Hematopoietic multipotent progenitor cell treated with erythropoietin and hydrocortisone succinate and interleukin-3 and kit ligand, for 15 days (in vitro differentiated cells): ENCODE measurements at places on chromosomes 2 and 18.

DNA sequence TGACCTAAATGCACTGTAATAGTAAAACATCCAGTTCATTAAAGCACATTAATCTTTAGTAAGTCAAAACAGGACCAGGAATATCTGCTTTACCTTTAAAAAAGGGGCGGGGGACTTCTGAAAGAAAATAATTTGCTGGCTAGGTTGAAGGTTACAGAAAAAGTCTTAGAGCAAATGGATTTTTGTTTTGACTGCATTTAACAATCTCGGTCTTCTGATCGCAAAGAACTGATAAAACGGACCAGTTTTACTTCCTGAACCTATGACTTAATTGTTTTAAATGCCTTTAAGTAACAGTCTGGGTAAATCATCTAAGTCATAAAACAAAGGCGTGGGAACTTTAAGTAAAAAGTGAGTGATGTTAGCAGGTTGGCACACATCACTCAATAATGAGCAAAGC, 783 bp downstream of the BUB1 start:
- peak; percentile 7 for DNase-seq

GRCh38 chr18:50090370-50091312, 104.3 kb downstream of the MYO5B start:
- DNase-seq: no peak

DNA sequence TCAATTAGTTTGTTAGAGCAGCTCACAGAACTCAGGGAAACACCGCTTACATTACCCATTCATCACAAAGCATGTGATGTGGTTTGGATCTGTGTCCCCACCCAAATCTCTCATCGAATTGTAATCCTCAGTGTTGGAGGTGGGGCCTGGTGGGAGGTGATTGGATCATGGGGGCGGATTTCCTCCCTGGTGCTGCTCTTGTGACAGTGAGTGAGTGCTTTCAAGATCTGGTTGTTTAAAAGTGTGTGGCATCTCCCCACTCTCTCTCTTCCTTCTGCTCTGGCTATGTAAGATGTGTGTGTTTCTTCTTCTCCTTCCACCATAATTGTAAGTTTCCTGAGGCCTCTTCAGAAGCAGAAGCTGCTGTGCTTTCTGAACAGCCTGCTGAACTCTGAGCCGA, 63.5 kb upstream of the AGPS start:
- DNase-seq: no peak

DNA sequence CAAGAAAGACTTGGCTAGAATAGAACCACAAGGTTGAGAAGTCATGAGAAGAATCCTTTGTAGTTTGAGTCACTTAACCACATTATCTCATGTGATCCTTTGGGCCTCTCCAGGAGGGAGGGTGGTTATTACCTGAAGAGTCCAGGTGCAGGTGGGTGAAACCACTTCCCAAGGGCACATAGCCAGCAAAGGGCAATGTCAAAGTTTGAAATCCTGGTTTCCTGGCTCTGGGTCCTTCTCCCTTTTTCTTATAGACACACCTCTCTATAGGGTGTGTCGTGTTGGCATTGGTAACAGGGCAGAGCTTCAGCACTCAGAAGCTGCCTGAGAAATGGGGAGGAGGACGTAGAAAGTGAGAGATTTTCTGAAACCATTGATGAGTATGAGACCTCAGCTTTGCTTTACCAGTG, 137.9 kb downstream of the MGAT5 start:
- no peak for DNase-seq

GRCh38 chr18:25435149-25435782, 83.3 kb upstream of the ZNF521 start:
- no peak for DNase-seq

DNA sequence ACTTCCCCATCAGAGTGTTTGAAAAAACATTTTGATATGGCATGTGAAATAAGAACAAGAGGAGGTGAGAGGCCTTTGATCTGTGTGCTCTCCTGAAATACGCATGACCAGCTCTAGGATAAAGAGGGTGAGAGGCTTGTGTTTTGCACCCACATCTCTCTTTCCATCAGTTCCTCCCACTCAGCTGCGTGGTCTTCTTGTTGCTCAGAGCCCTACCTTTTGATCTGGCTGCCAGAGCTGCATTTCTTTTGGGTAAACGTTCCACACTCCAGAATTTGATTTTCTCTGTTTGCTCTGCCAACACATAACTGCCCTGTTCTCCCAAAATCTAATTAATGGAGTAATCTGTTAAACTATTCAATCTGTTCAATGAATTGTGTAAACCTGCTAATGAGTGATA, 72.0 kb upstream of the FN1 start:
- no peak for DNase-seq

- no peak for DNase-seq
These were observed 13.9 kb upstream of the SLC1A4 start for GRCh38 chr2:64975232-64975821.

DNA sequence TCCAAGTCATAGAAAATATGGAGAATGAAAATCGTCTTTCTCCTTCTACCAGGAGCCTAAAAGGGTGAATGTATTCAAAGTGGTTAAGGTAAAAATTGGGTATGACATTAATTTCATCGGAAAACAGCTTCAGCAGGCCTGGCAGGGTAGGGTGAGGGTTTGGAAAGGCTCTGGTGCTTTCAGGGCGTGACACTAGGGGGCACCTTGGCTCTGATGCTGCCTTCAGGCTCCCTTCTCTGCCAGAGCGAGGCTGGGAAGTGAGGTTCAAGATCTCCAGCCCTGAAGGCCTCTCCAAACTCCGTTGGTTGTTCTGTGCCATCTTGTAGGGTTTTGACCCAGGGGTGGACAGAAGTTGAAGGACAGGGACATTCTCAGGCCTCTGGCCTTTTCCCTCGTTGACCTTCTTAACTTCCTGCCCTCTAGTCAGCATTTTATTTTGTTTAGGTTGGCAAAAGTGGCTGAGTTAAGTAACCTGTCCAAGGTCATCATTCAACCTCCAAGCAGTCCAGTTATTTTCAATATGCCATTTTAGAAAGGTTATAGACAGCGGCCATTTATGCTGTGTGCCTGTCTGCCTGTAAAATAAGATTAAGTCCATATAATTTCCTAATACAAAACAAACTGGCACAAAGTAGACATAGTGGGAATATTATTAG, 40.3 kb downstream of the EML6 start:
- no peak for DNase-seq

DNA sequence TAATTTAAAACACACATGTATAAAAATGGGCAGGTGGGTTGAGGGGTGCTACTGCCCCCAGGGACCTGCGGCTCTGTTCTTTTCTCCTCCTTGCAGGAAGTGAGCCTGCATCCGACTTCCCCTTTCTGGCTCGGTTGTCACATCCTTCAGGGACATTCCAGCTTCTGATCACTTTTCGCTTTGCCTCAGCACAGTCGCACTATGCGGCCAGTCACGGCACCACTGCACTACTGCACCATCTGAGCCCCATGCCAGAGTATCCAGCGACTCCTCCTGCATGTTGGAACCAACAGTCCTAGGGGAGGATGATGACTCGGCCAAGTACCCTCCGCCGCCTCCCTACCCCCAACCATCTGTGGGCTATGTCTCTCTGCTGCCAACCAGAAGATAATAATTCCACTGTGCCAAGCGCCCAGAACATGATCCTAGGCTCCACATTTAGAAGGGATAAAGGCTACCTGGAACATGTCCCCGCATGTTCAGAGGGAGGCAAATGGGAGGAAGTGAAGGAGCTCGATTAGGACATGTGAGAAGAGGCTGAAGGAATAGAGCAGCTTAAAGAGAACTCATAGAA, 17.6 kb downstream of the CDC42EP3 start:
- DNase-seq: no peak

- DNase-seq: no peak
These were observed 273.6 kb upstream of the NRP2 start for GRCh38 chr2:205408696-205409095.

DNA sequence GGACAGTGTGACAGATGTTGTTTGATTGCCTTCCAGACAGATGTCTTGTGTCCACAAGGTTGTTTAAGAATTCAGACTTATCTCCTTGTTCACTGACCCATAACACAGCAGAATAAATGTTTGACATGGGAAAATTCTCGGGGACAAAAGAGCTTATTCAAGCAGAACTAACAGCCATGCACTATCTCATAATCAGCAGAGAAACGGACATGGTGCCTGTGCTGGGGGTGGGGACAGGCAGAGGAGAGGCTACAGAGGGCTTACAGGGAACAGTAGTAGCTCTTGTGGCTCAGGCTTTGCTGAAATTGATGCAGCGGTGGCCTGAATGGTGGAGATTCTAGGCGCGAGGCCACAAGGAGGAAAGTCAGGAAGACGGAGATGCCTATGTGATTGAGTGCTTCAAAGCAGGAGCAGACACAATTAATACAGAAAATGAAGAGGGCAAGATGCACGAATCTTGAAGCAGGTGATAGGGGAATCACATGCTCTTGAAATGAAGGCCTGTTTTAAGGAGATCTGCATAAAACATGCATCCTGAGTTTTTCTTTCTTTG, 62.0 kb upstream of the CAB39 start:
- DNase-seq: no peak

- DNase-seq: no peak
These were observed 27.9 kb downstream of the GPD2 start for GRCh38 chr2:156464106-156464505.

DNA sequence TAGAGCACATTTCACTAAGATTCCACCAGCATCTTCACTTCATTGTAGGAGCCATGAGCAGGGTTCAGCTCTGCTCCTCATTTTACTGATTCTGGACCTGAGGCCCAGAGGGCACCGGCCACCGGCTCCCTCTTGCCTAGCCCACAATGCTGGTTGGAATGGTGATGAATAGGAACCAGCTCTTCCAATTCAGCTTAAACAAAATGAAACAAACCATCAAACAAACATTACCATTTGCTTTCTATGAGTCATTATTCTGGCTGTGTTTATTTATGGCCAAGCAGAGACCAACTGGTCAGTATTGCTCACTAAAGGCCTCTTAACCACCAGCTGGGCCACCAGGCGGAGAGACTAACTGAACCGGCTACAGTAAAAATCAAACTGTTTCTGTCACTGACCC, 176.7 kb downstream of the MTX2 start:
- no peak for DNase-seq

GRCh38 chr18:79583984-79584401, 95.6 kb upstream of the CTDP1 start:
- DNase-seq: no peak

- DNase-seq: no peak
These were observed 33.4 kb downstream of the ITGA6 start for GRCh38 chr2:172460780-172461201.

DNA sequence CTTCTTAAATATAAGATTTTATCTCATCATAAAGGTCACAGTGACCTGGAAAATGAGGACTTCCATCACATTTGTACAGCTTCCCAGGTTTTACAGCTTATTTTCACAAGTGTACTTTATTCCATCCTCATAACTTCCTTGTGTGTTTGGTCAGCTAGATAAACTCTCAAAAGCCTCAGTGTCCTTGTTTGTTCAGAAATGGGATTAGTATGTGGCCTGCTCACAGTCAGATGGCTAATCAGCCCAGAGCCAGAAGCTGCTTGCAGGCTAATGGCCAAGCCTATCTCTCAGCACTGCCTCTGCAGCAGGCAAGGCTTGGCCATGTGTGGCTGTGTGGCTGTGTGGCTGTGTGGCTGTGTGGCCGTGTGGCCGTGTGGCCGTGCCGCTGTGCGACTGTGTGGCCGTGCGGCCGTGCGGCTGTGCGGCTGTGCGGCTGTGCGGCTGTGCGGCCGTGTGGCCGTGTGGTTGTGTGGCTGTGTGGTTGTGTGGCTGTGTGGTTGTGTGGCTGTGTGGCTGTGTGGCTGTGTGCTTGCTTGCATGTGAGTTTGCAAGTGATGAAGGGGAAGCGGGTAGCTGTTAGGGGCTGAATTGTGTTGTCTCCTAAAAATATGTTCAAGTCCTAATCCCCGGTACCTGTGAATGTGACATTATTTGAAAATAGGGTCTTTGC, 233.0 kb upstream of the TNP1 start:
- DNase-seq: peak; percentile 83

DNA sequence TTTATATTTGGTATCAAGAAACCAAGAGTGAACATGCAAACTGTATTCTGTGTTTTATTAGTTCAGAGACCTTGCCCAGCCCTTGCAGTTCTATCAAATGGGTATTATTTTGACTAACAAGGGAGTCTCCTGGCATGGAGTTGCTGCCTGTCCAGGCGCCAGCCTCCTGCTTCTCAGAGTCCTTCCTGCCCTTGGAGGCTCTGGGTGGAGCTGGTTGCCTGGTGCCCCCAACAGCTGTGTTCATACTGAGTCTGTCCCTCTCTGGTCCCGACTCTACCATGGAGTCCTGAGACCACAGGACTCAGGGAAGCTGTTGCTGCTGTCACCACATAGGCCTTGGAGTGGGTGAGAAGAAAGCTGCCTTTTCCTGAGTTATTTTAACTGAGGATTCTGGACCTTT, 26.3 kb upstream of the GREB1 start:
- DNase-seq: no peak

GRCh38 chr2:55162284-55163006, 69.6 kb downstream of the CLHC1 start:
- no peak for DNase-seq

DNA sequence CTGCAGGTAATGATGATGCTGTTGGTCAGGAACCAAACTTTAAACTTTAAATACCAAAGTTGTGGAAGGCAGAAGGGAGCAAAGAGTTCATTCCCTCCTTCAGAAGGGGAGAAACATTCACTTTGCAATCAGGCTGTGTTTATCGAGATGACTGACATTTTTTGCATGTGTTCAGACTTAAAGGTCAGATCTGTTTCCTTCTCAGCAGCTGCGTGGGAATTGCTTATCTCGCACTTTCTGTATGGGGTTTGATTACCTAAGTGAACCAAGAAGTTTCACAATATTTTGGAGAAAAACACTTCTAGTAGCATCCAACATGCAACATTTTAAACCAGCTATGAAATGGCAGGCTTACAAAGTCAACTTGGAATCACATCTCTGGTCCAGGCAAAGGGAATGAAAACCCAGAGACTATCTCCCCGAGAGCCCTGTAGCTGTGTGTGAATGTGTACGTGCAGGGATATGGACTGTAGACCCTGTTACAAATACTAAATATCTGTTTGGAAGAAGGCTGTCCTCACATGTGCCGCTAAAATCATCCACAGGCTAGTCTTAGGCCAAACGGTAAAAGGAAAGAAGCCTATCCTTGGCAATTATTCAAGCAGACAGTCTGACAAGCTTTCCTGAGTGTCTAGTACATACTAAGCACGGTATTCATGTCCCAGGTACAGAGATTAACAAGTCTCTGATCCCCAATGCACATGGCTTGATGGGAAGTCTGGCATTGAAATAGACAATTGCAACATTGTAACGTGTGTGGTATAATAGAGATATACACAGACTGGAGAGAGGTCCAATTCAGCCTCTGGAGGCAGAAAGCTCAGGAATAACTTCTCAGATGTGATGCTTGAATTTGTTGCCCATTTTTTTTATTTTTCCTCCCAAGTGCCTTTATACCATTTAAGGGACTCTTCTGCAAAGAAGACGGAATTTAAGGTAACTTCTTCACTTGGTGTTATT, 483.1 kb downstream of the DPP10 start:
- DNase-seq: no peak
